Activated CD8-positive, alpha-beta memory T cell treated with anti-CD3 and anti-CD28 coated beads, Interleukin-2, amount 10 ng/mL, durations not matched to agents 7 days and 5 days (primary cell): ENCODE measurements at places on chromosomes 2 and 18.

- DNase-seq, result peak; percentile 76
These were observed at the start of gene PRKCE for GRCh38 chr2:45651415-45652089. TSS of gene PRKCE (plus strand) at chr2:45651675.

DNA sequence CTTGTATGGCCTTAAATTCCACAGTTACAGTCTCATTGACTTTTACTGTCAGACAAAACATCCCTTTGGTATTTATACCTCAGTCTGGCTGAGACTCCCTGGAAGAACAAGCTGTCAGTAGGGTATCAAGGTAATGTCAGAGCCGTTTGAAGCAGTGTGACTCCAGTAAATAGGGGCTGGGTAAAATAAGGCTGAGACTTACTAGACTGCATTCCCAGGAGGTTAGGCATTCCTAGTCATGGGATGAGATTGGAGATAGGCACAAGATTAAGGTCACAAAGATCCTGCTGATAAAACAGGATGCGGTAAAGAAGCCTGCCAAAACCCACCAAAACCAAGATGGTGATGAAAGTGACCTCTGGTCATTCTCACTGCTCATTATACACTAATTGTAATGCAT is 219.5 kb upstream of the SKOR2 start:
- no peak for DNase-seq

- no peak for DNase-seq
These were observed 5.0 kb upstream of the NTSR2 start for GRCh38 chr2:11674983-11675382.

DNA sequence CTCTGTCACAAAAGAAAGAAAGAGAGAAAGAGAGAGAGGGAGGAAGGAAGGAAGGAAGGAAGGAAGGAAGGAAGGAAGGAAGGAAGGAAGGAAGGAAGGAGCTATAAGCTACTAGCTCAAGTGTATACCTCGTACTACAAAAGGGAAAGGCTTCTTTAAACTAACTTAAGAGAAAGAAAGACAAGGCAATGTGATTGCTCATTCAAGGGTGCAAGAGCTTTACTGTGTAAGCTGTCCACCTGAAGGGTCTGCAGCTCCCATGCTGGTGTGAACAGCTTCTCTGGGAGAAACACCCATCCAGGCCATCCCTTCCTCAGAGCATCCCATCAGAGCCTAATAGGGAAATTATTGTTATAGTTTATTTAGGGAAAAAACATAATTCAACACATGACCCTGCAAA is 286.1 kb upstream of the ID2 start:
- no peak for DNase-seq
